ENCODE measurements at places on chromosomes 5 and 9. TPM values are rescaled to one million over a fixed set of nuclear protein-coding genes. Genes with fewer than 3 reads are reported as not detected.

The TUSC1 gene
- 3.2 TPM for total RNA-seq

DNA sequence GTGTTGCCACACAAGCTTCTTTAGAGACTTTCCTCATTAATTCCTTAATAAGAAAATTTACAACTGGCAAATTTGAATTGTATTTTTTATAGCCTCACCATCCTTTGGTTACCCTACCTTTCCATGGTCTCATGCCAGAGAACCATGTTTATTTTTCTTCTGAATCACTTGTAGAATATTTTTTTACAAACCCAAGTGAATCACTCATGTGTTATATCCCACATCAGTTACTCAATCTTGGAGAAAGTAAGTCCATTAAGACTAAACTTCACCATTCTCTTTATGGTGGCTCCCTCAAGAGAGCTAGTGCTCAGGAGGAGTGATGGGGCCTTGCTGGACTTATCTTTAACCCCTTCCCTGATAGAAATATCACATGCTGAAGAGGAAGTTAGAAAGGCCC lies 128.9 kb downstream of the SUSD1 start:
- no peak for DNase-seq

- peak; percentile 0 for DNase-seq
These were observed 8.6 kb downstream of the BRD3 start for GRCh38 chr9:134059188-134059641.

The ENTREP1 gene
- 1.8 TPM for total RNA-seq

DNA sequence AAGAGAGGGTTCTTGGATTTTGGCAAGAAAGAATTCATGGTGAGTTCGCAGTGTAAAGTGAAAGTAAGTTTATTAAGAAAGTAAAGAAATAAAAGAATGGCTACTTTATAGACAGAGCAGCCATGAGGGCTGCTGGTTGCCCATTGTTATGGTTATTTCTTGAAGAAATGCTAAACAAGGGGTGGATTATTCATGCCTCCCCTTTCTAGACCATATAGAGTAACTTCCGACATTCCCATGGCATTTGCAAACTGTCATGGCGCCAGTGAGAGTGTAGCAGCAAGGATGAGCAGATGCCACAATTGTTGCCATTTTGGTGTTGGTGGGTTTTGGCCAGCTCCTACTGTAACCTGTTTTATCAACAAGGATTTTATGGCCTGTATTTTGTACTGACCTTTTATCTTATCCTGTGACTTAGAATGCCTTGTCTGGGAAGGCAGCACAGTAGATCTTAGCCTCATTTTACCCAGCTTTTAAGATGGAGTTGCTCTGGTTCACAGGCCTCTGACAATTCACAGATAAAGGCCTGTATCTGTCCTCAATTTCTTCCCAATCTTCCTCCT lies 1026.1 kb upstream of the DMAC1 start:
- no peak for DNase-seq

The PCDHB10 gene
- 9.3 TPM for total RNA-seq

DNA sequence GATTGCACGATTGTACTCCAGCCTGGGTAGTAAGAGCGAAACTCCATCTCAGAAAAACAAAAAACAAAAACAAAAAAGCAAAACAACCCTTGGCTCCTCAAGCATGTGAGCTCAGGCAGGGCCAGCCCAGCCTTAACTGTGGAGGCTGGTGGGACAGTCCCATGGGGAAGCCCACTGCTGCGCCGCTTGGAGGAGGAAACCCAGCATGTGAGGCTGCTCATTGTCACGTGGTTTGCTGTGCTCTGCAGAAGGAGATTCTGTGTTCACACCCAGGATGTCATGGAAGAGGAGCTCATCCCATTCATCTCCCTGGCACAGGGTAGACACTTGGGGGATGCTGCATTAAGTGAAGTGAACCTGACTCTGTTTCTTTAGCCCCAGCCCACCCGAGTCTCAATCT lies 4.0 kb downstream of the ZBED3 start:
- DNase-seq = no peak

The IL7R gene
- total RNA-seq = not detected

DNA sequence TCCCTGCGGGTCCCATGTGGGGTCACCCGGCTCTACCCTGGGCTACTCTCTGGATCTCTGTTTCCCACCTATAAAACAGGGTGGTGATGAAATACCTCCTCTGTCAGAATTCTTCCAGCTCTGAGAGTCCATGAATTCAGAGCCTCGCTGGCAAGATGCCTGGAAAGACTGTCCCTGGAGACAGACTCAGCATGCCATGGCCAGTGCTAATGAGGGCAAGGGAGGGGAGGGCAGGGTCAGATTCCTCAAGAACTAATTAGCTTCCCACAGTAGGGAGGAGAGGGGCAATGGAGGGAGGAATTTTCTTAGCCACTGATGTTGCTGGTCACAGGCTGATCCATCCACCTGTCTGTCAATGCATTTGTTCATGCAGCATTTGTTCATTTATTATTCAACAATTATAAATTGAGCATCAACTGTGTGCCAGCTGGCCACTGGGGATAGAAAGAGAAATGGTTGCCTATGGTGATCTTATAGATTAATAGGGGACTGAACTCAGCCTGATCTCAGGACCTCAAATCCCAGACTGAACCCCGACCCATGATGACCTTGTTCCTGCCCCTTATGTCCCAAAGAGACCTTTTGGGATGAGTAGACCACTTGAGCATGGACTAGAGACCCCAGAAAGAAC lies 4.7 kb downstream of the SYNPO start:
- DNase-seq = peak; percentile 86

DNA sequence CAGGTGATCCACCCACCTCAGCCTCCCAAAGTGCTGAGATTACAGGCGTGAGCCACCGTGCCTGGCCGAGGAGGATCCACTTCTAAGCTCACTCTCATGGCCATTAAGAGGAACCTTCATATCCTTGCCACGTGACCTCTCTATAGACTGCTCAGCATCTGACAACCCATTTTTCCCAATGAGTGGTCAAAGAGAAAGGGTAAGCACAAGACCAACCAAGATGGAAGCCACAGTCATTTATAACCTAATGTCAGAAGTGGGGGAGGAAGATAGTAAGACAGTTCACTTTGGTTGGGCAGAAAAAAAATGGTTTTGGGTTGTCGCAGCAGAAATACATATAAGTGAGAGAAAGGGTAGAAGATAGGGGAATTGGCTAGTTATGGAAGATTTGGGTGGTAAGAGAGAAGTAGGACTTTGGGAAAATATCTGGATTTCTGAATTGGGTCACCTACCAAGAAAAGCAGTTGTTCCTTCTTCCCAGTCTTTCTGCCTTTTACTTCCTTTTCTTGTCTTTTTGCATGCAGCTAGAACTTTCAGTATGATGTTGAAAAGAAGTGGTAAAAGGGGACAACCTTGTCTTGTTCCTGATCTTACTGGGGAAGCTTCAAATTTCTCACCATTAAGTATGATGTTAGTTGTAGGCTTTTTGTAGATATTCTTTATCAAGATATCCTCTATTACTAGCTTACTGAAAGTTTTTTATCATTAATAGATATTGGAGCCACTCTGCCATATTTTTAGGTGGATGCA lies 15.6 kb downstream of the SNX2 start:
- no peak for DNase-seq

- DNase-seq = no peak
These were observed 8.4 kb downstream of the FLT4 start for GRCh38 chr5:180640861-180641565.

- DNase-seq = no peak
These were observed 12.9 kb upstream of the SLCO6A1 start for GRCh38 chr5:102511666-102512065.

The CSF1R gene
- total RNA-seq = not detected

DNA sequence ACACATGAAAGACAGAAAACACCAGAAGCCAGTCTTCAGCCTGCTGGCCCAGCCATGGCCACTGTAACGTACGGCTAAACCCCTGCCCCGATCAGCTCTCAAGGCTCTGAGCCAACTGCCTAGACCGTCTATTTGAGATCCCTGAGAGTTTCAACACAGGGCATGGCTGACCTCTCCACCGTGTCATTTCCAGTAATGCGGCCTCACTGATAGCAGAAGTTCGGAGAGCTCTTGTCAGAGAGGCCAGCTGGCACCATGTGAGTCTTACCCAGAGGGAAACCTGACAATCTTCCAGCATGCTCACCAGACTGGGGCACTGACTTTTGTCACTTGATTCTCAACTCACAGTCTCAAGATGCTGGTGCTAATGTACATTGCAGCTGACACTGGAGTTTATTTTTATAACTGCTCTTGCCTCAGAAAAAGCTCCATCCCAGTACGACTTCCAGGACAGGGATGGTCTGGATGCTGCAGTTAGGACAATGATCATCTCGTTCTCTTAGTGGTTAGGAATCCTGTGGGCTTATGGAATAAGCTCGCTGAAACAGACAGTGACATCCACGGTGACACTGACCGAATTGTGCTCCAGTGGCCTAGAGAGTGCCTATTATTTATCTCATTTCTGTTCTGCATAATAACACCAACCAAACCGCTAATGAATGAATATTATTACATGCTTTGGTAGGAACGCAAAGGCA lies 372.7 kb downstream of the ICE1 start:
- DNase-seq = no peak

The RASEF gene
- 0.21 TPM for total RNA-seq

The DOCK2 gene
- total RNA-seq = 1.1 TPM

GRCh38 chr9:3827175-3827574 lies 301.4 kb upstream of the RFX3 start:
- no peak for DNase-seq

The F2RL2 gene
- total RNA-seq = 3.6 TPM

GRCh38 chr9:38162332-38163211 lies 93.5 kb upstream of the SHB start:
- DNase-seq = no peak

DNA sequence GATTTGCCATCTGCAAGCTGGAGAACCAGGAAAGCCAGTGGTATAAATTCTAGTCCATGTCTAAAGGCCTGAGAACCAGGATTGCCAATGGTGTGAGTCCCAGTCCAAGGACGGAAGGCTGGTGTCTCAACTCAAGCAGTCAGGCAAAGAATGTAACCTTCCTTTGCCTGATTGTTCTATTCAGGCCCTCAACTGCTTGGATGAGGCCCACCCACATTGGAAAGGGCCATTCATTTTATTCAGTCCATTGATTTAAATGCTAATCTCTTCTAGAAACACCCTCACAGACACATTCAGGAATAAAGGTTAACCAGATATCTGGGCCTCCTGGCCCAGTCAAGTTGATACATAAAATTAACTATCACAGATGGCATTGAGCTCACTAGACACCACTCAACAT lies 427.8 kb downstream of the ZNF608 start:
- DNase-seq = no peak

Measured in neural progenitor cell (in vitro differentiated cells).